ENCODE measurements at places on chromosomes 7 and 10.

GRCh38 chr10:104331208-104331838 is 6.9 kb downstream of the ITPRIP start:
- DNase-seq = peak; percentile 72

DNA sequence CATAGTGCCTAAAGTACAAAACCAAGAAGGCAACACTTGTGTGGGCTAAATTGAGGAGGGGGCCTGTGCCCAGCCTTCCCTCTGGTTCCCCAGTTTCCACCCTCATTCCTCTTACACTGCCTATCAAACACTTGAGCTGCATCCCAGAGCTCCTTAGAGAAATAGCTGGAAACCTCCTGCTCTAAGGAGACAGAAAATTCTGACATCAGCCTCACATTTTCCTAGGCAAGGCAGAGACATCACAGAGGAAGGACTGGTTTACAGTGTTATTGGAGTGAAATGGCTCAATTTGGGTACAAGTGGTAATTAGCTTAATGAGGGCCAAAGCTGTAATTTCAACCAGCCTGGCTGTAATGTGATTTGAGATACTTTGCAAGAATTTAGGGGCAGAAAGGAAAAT is 192.3 kb upstream of the AOAH start:
- DNase-seq = no peak

DNA sequence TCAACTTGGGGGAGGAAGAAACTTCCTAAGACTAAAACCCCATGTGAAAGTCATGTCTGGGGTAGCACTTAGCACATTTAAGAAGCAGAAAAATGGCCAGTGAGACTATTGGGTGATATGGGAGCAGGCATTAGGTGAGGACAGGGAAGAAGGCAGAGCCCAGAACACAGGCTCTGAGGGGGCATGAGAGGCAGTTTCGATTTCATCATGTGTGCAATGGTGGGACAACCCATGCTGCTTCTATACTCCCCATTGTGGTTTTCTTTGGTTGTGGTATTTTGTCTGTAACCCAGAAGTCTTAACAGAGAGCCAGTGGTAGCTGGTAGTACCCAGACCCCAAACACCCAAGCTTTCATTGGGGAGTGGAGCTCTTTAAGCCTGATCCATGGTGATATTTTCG is 752.0 kb downstream of the GRID1 start:
- no peak for DNase-seq

GRCh38 chr7:102306916-102307677 is 20.4 kb downstream of the SH2B2 start:
- peak; percentile 62 for DNase-seq

GRCh38 chr10:44863344-44864047 is 47.6 kb upstream of the TMEM72 start:
- no peak for DNase-seq

Measured in tongue (tissue), 3 donors.